ENCODE measurements at places on chromosomes 4 and X. TPM values are rescaled to one million over a fixed set of nuclear protein-coding genes. Genes with fewer than 3 reads are reported as not detected.

Gene INTS12
- 13.0 TPM for total RNA-seq

Gene GLUD2
- total RNA-seq = 0.54 TPM

Gene CHRDL1
- total RNA-seq = not detected

Gene DCAF4L1
- total RNA-seq = 0.11 TPM

Gene PDZD4
- not detected for total RNA-seq

Gene PCGF3
- total RNA-seq = 63.2 TPM

Gene ZAR1
- 0.79 TPM for total RNA-seq

Gene UGT2A3
- not detected for total RNA-seq

Gene YIPF7
- total RNA-seq = not detected

Gene MOB1B
- total RNA-seq = 10.0 TPM

Gene PKD2
- 63.2 TPM for total RNA-seq

Gene TRMT2B
- total RNA-seq = 12.7 TPM

Gene SYAP1
- 25.6 TPM for total RNA-seq

Gene CLNK
- not detected for total RNA-seq

Gene ATOH1
- total RNA-seq = not detected

Gene PCDH19
- total RNA-seq = 0.11 TPM

Gene IGSF1
- not detected for total RNA-seq

Gene TMEM144
- 27.9 TPM for total RNA-seq

Gene HADH
- 14.1 TPM for total RNA-seq

Gene ACE2
- 0.11 TPM for total RNA-seq

Gene MMGT1
- 14.1 TPM for total RNA-seq

Gene DCLK2
- total RNA-seq = 0.39 TPM
